Thyroid gland (tissue), 4 donors: ENCODE measurements at places on chromosomes 5 and 9. TPM values are rescaled to one million over a fixed set of nuclear protein-coding genes. Genes with fewer than 3 reads are reported as not detected.
A peak's percentile ranks its signal among the peaks of the same experiment; 100 is the strongest.

GLRA1 gene
- not detected for total RNA-seq

PTCD2 gene
- 15.9 TPM for total RNA-seq

FOXD4L5 gene
- 0.33 TPM for total RNA-seq

PIP5K1B gene
- total RNA-seq = 1.6 TPM

SHISAL2B gene
- not detected for total RNA-seq

BAAT gene
- not detected for total RNA-seq

PRKAA1 gene
- total RNA-seq = 83.1 TPM

CAST gene
- total RNA-seq = 200 TPM

IL5 gene
- not detected for total RNA-seq

SHOC1 gene
- total RNA-seq = not detected

PCDHGC4 gene
- 2.5 TPM for total RNA-seq

DNA sequence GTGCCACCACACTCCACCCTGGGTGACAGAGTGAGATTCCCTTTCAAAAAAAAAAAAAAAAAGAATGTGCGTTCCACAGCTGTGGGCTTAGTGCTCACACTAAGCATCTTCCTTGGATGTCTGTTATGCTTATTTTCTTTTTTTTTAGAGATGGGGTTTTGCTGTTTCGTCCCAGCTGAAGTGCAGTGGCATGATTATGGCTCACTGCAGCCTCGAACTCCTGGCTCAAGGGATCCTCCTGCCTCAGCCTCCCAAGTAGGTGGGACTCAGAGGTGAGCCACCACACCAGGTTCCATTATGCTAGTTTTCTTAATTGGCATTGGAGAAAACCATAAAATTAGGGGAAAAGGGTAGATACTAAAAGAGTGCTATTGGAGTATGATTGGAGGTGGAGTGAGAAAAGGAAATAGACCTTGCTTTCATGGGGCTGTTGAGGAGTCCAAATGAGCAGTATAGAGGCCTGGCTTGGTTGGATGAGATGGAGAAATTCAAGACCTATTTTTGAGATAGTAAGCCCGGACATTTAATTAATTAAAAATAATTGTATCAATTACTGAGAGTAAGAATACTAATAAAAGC, 978 bp upstream of the BRD3OS start:
- no peaks in the 10 kb centered on the region for H3K27me3 ChIP-seq
- H3K4me1 ChIP-seq = peaks cover 10% of the 10 kb centered on the region
- no peak overlapping the region for H3K27ac ChIP-seq
- H3K36me3 ChIP-seq = no peaks in the 10 kb centered on the region

GRCh38 chr9:75685062-75685461, 205.4 kb upstream of the PCSK5 start:
- no peak overlapping the region for H3K27ac ChIP-seq
- no peaks in the 10 kb centered on the region for H3K36me3 ChIP-seq
- no peak overlapping the region for H3K4me3 ChIP-seq

GRCh38 chr5:111743988-111744387, 13.0 kb downstream of the NREP start:
- no peaks in the 10 kb centered on the region for H3K36me3 ChIP-seq

GRCh38 chr5:122367456-122367855, 55.4 kb downstream of the SNCAIP start:
- DNase-seq = no peak
- H3K4me1 ChIP-seq = no peaks in the 10 kb centered on the region
- H3K27me3 ChIP-seq = no peaks in the 10 kb centered on the region

- no peaks in the 10 kb centered on the region for H3K27me3 ChIP-seq
- no peak overlapping the region for H3K27ac ChIP-seq
- H3K4me1 ChIP-seq = peaks cover 3% of the 10 kb centered on the region
- DNase-seq = no peak
- no peaks in the 10 kb centered on the region for H3K36me3 ChIP-seq
- H3K4me3 ChIP-seq = no peak overlapping the region
These were observed 3.9 kb upstream of the ISCA1 start for GRCh38 chr9:86286278-86286677.

GRCh38 chr5:146283344-146283761, 55.3 kb upstream of the POU4F3 start:
- H3K27ac ChIP-seq = no peak overlapping the region
- DNase-seq = no peak
- H3K4me1 ChIP-seq = no peaks in the 10 kb centered on the region
- H3K27me3 ChIP-seq = no peaks in the 10 kb centered on the region
- H3K4me3 ChIP-seq = no peak overlapping the region

GRCh38 chr9:95605816-95606488, 89.2 kb upstream of the PTCH1 start:
- no peak overlapping the region for H3K4me3 ChIP-seq
- H3K36me3 ChIP-seq = no peaks in the 10 kb centered on the region
- no peaks in the 10 kb centered on the region for H3K4me1 ChIP-seq

GRCh38 chr9:2967766-2968165, 123.9 kb upstream of the PUM3 start:
- no peak overlapping the region for H3K4me3 ChIP-seq
- no peak for DNase-seq
- H3K36me3 ChIP-seq = no peaks in the 10 kb centered on the region
- no peaks in the 10 kb centered on the region for H3K4me1 ChIP-seq
- no peaks in the 10 kb centered on the region for H3K27me3 ChIP-seq
- no peak overlapping the region for H3K27ac ChIP-seq

GRCh38 chr9:71929223-71929622, 17.8 kb downstream of the C9orf85 start:
- H3K4me3 ChIP-seq = no peak overlapping the region
- no peaks in the 10 kb centered on the region for H3K27me3 ChIP-seq
- no peak for DNase-seq
- no peaks in the 10 kb centered on the region for H3K36me3 ChIP-seq
- H3K27ac ChIP-seq = no peak overlapping the region

GRCh38 chr5:36478646-36479317, 127.6 kb upstream of the SLC1A3 start:
- no peaks in the 10 kb centered on the region for H3K36me3 ChIP-seq
- H3K4me3 ChIP-seq = no peak overlapping the region
- no peak overlapping the region for H3K27ac ChIP-seq

DNA sequence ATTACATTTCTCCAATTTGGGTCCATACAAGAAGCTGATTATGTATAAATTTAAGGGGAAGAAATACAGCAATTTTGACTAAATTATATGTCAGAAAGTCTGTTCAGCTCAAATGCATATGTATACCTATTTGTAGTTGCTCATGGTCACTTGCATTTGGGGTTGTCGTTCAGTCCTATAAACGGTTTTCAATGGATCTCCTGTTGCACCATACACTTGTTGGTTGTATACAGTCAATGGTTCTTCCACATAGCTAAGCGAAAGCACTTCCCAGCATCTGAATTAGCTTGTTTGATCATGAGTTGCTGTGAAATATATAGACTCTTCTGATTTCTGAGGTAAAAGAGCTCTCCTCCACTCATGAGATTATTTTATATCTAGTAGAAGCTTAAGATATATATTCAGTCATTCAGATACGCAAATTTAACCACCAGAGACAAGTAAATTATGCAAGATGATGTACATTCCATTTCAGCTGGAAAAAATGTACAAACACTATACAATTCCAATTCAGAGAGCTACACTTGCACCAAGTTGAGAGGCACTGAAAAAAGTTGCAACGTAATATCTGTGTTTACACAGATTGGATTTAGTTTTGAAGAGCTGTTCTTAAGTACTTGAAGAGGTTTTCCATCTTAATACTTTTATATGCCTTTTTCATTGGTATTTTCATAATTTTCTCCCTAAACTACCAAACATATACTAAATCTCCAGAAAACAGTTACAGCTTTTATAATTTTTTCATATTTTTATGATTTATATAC, 64.4 kb upstream of the POU5F2 start:
- peaks cover 2% of the 10 kb centered on the region for H3K4me1 ChIP-seq
- no peak overlapping the region for H3K4me3 ChIP-seq
- H3K27ac ChIP-seq = no peak overlapping the region
- no peaks in the 10 kb centered on the region for H3K36me3 ChIP-seq
- no peaks in the 10 kb centered on the region for H3K27me3 ChIP-seq

GRCh38 chr5:126143622-126144021, 279.6 kb upstream of the GRAMD2B start:
- H3K36me3 ChIP-seq = no peaks in the 10 kb centered on the region
- no peak overlapping the region for H3K4me3 ChIP-seq
- DNase-seq = no peak
- H3K27ac ChIP-seq = no peak overlapping the region
- H3K27me3 ChIP-seq = no peaks in the 10 kb centered on the region

DNA sequence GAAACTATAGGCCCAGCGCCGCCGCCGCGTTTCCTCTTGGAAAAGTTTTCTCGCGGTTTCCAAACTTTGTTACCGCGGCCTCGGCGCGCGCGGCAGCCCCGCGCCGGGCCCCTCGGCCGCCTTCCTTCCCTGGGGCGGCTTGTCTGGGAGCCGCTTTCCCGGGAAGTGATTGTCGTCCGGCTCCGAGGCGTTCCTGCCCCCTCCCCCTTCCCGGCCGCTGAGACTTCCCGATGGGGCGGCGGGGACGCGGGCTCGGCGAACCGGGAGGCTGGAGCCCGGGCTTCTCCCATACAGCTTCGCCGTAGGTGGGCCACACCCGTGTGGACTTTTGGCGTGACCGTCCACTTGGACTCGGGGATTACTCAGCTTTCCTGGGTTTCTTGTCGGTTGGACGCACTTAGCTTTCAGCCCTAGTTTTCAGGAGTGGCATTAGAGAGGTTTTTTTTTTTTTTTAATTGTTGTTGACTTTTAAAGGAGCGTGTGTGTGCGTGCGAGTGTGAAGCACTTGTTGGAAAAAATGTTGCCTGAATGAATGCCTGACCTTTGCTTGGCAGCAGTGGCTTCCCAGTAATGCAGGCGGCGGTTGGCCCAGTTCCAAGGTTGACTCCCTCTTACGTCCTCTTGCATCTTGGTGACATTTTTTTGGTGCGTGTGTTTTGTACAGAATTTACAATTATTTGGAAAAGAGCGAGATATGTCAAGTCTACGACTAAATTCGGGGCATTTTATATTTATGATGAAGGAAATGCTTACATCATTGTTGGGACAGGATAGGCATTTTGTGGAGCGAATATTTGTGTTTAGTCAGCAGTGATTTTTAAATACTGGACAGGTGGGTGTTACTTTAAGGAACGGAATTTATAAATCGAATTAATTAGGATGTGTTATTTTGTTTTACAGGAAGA, 821 bp downstream of the CTNNA1 start:
- H3K27ac ChIP-seq = peak overlapping the region; percentile 97
- H3K27me3 ChIP-seq = no peaks in the 10 kb centered on the region
- peak overlapping the region; percentile 90 for H3K4me3 ChIP-seq
- DNase-seq = peak; percentile 94
- H3K4me1 ChIP-seq = peaks cover 20% of the 10 kb centered on the region
- H3K36me3 ChIP-seq = peaks cover 11% of the 10 kb centered on the region

DNA sequence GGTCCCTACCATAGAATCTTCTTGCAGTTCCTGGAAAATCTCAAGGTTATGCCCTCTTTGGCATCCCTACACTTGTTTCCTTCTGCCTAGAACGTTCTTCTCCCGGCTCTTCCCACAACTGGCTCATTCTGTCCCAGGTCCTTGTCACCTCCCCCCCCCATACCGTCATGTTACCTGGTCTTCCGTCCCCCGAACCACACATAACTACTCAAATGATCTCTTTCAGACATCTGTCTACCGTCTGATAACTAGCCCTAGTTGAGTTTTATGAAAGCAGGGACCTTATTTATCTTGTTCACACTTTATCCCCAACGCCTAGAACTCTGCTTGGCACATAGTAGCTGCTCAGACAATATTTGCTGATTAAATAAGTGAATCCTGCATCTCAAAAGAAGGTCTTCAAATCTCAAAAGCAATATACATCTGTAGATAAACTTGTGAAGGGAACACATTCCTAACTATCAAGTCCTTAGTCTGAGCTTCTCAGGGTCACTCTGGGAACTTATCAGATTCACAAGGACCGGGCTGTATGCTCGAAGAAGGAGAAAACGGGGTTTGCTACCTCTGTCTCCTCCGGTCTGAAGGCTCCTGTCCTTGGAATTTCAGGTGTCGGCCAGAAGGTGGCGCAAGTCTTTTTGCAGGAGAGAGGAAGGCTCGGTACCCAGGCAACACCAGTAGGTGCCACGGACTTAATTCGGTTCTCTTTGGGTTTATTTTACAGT, 30.0 kb downstream of the LCP2 start:
- no peaks in the 10 kb centered on the region for H3K27me3 ChIP-seq
- H3K4me1 ChIP-seq = peaks cover 6% of the 10 kb centered on the region
- H3K27ac ChIP-seq = no peak overlapping the region
- peak; percentile 69 for DNase-seq
- H3K36me3 ChIP-seq = no peaks in the 10 kb centered on the region

DNA sequence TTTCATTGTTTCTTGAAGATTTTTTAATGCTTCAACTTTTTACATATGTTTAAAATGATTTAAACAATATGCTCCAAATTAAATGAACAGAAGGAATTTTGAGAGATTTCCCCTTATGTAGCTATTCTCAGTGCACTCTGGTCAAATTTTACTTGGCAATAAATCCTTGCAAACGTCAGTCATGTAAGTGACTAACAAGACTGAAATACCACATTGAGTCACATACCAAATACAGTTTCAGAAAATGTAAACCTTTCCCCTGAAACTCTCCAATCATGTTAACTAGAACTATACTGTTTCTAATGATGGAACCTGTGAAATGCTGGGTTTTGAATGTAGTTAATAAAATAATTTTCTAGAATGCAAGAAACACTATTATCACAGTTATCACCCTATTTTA, 29.6 kb downstream of the SAR1B start:
- no peaks in the 10 kb centered on the region for H3K27me3 ChIP-seq
- peaks cover 24% of the 10 kb centered on the region for H3K36me3 ChIP-seq
- no peaks in the 10 kb centered on the region for H3K4me1 ChIP-seq

DNA sequence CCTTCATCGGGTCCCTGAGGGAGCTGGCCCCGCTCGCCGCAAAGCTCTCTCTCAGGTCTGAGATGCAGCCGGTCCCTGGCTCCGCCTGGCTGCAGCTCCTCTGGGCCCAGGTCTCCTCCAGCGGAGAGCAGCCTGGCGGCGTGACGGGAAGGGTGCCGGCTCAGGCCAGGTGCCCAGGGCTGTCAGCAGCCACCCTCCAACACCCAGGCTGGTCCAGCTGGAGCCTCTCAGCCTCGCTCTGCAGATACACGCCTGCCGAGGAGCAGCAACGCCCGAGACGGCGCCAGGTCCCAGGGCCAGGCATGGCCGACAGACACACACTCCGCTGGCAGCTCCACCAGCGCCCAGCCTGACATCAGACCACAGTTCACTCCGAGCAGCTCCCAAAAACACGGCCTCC, 25.6 kb downstream of the FAM163B start:
- H3K4me3 ChIP-seq = no peak overlapping the region
- no peaks in the 10 kb centered on the region for H3K4me1 ChIP-seq
- H3K27ac ChIP-seq = no peak overlapping the region
- H3K36me3 ChIP-seq = no peaks in the 10 kb centered on the region
- DNase-seq = no peak

- no peaks in the 10 kb centered on the region for H3K36me3 ChIP-seq
- DNase-seq = no peak
- peaks cover 21% of the 10 kb centered on the region for H3K4me1 ChIP-seq
- H3K27me3 ChIP-seq = no peaks in the 10 kb centered on the region
These were observed 125.9 kb downstream of the AOPEP start for GRCh38 chr9:94852373-94852772.
